ENCODE measurements at places on chromosomes 12 and 14. TPM values are rescaled to one million over a fixed set of nuclear protein-coding genes. Genes with fewer than 3 reads are reported as not detected.

Gene SLC7A7
- 33.2 TPM for total RNA-seq

Gene A2M
- 306 TPM for total RNA-seq

Gene NAV3
- total RNA-seq, result 46.5 TPM

Gene RASSF9
- total RNA-seq, result 10.4 TPM

Gene NTF3
- total RNA-seq, result 5.7 TPM

Gene ALDH2
- total RNA-seq, result 56.5 TPM

Gene TEX52
- total RNA-seq, result not detected

Gene RERG
- total RNA-seq, result 40.5 TPM

Gene LRRC10
- total RNA-seq, result not detected

Gene B4GALNT3
- total RNA-seq, result 15.5 TPM

Gene GON7
- total RNA-seq, result 16.0 TPM

Gene SDR9C7
- not detected for total RNA-seq
